ENCODE measurements at places on chromosomes 7 and 10.

DNA sequence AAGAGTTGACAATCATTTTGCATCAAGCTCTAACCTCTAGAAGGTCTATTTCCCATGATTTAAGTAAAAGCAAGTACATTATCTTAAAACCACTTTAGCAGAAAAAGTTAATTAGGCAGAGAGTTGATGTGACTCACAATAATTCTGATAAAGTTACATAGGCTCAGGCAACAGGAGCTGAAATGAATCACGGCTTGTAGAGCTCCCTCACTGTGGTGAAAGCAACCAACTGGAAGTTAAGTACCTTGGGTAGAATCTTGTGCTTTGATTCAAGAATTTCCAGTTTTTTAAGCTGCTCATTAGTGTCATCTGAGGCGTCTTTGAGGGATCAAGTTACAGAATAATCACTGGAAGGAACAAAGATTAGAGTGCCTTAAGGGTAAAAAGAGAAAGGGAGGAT is 68.9 kb upstream of the NFE2L3 start:
- no peak for DNase-seq

DNA sequence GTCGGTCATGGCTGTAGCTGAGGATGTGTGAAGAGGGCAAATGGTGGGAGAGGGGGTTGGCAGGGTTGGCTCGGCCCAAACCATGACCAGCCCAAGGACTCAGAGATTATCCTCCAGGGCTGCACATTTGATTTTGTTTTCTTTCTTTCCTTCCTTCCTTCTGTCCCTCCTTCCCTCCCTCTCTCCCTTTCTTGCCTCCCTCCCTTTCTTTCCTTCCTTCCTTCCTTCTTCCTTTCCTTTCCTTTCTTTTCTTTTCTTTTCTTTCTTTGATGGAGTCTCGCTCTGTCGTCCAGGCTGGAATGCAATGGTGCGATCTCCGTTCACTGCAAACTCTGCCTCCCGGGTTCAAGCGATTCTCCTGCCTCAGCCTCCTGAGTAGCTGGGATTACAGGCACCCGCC is 3.8 kb downstream of the SSC4D start:
- no peak for DNase-seq

DNA sequence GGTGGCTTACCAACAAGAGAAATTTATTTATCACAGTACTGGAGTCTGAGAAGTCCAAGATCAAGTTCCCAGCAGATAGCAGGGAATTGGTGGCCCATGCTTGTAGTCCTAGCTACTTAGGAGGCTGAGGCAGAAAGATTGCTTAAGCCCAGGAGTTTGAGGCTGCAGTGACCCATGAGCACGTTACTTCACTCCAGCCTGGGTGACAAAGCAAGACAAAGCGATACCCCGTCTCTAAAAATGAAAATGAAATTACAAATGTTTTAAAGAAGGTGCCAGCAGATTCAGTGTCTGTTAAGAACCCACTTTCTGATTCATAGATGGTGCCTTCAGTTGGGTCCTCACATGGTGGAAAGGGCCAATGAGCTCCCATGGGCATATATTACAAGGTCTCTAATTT is 20.6 kb upstream of the ARHGAP12 start:
- no peak for DNase-seq

DNA sequence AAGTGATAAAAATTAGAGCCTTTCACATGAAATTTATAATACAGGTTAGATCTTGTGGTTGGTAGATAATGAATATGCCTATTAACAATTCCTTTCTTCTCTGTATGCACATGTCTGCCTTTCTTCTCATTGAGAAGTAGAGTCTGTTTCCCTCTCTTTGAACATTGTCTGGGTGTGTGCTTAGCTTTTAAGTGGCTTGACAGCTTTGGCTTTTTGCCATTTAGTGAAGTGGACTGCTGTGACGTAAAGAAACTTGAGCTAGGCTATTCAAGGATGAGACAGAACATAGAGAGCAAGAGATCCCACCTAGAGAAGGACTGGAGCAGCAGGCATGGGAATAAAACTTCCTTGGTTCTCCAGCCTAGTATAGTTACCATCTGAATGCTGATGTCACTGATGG is 996.7 kb upstream of the CELF2 start:
- no peak for DNase-seq

DNA sequence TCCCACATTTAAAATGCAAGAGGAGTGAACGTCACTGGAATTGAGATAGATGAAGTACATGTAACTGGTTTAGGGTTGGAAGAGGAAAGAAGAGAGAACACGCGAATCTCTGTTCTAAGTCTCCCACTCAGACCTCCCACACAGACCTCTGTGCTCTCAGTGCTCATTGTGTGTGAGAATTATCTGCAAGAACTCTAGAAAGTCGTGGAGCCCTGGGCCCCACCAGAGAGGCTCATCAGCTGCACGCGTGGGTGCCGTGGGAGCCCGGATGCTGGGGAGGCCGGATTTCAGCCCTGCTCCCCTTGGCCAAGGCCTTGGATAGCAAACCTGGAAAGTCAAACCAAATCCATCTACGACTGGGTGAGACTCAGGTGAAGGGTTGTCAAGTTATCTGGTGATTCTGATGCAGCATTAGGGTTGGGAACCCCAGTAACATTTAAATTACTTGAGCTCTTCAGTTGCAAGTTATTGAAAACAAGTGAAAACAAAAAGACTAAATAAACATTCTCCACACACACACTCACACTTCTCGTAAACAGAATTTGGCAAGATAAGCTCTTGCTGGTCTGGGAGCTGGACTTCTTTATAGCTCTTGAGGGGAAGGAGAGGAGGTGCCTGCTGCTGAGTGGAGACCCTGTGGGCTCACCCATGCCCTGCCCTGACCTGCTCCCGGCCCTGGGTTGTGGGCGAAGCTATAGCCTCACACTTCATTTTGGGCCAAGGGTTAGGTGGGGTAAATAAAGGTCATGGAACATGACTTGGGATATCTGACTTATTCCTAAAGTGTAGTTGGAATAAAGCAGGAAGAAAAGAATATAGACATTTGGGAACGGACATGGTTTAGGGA is 250.3 kb downstream of the ADARB2 start:
- no peak for DNase-seq

GRCh38 chr10:47111329-47111862 is 188.6 kb upstream of the GDF10 start:
- DNase-seq: no peak

- DNase-seq: no peak
Observed at GRCh38 chr10:77619964-77620703, 17.5 kb downstream of the KCNMA1 start.

GRCh38 chr10:28930514-28931495 is 253.5 kb downstream of the BAMBI start:
- DNase-seq: no peak

- DNase-seq: no peak
Observed at GRCh38 chr10:14391342-14391741, 60.6 kb upstream of the FRMD4A start.
